Skeletal muscle cell (primary cell): ENCODE measurements at places on chromosomes 7 and 10.
A peak's percentile ranks its signal among the peaks of the same experiment; 100 is the strongest.

GRCh38 chr7:83806538-83806937, 157.6 kb upstream of the SEMA3E start:
- no peak for DNase-seq

GRCh38 chr7:123746931-123747488, 1.8 kb downstream of the WASL start:
- no peak for DNase-seq

DNA sequence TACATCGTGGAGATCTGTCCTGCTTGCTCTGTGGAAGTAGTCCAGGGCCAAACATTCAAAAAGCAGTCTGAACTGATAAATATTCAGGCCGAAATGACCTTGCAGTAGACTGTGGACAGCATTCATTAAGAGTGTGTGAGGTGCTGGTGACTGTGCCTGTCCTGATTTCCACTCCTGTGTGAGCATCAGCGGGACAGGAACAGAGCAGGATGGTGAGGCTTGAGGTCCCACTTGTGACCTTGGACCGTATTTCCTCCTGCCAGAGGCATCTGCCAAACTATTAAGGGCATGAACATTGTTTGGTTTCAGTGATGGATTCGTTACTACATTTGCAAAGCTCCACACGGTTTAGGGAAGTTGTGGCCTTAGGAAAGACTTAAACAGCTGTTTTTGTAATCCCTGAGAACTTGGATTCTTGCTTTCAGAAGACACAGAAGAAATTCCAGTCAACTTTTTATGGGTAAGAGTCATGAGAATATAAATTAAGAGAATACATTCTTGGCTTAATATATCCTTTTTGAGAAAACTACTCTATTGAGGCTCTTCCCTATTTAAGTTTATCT, 32.8 kb downstream of the CCNY start:
- DNase-seq, result no peak

DNA sequence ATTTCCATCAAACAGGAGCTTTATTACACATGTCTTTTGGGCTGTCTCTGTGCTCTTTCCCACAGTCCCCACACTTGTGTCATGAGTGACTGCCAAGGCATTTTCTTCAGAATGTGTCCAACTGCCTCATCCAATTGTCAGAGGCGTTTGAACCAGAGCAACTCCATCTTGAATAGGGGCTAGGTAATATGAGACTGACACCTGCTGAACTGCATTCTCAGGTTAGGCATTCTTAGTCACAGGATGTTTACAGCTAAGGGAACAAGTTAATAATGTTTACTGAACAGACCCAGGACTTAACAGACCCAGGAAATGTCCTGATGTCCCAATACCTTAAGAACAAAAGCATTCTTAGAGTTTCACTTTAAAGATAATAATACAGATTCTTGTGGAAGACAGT, 595.5 kb downstream of the REEP3 start:
- no peak for DNase-seq

- no peak for DNase-seq
These were observed 55.0 kb downstream of the TRIM24 start for GRCh38 chr7:138515001-138515528.

- DNase-seq, result peak; percentile 39
These were observed 116.1 kb downstream of the FANK1 start for GRCh38 chr10:126012485-126012884.

GRCh38 chr10:17024461-17024860, 105.2 kb downstream of the CUBN start:
- DNase-seq, result no peak

GRCh38 chr7:121558288-121558687, 162.2 kb upstream of the FAM3C start:
- DNase-seq, result no peak

GRCh38 chr7:20828947-20829346, 42.3 kb upstream of the SP8 start:
- DNase-seq, result no peak

DNA sequence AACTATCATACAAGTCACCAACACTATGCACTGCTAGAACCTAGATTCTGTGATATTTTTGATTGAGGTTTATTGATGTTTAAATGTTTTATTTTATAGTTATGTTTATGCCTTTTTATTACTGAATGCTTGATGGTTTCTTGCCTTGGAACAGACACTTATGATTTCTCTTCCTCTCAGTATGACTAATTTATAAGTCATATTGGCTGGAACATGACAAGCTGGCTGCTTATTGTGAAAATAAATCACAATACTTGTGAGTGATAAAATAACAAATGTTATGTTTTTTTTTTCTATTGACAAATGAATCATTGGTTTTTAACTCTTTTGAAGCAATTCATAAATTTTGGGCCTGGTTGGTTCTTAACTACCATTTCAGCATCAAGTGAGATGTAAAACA, 142.0 kb upstream of the MALRD1 start:
- DNase-seq, result no peak

GRCh38 chr10:110411047-110411410, 86.7 kb upstream of the DUSP5 start:
- DNase-seq, result no peak

DNA sequence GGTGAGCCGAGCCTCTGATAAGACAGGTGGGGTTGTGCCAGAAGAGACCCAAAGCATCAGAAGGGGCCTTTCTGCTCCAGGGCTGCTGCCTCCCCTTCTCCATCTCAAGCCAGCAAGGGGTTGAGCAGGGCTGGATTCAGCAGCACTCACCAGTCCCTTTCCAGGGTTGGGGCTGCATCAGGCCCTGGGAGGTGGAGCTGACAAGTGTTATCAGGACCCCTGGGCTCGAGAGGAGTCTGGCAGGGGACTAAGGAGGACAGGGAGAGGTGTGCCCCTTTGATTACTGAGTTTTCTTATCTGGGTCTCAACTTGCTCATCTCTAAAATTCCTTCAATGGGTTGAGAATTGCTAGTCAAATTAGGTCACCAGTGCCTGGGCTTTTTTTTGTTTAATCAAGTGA, 17.8 kb downstream of the ARHGAP22 start:
- DNase-seq, result no peak

GRCh38 chr7:101557421-101557820, 71.7 kb downstream of the MYL10 start:
- no peak for DNase-seq

GRCh38 chr10:79111846-79112614, 43.3 kb downstream of the ZMIZ1 start:
- DNase-seq, result no peak

DNA sequence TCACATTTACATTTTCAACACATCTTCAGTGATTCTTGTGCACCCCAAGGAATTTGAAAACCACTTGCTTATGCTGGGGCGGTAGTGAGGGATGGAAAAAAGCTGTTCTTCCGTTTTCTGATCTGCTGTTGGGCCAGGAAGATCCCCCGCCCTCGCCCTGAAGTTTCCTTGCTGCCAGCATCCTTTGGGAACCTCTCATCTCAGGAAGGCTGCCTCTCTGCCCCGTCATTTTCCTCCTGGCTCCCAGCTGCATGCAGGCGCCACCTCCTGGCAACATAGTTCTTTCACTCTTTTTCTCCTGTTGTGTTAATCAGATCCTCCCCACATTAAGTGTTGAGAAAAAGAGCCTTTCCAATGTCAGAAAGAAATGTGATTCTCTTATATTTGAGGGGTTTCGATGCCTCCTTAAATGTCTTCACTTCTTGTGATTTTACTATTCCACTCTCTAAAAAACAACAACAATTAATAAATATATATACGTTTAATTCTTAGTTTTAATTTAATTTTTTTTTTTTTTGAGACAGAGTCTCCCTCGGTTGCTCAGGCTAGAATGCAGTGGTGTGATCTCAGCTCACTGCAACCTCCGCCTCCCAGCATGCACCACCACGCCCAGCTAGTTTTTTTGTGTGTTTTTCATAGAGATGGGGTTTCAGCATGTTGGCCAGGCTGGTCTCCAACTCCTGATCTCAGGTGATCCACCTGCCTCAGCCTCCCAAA, 122.9 kb downstream of the RALA start:
- DNase-seq, result peak; percentile 47

- DNase-seq, result no peak
These were observed 11.9 kb downstream of the DUSP5 start for GRCh38 chr10:110509560-110509959.

DNA sequence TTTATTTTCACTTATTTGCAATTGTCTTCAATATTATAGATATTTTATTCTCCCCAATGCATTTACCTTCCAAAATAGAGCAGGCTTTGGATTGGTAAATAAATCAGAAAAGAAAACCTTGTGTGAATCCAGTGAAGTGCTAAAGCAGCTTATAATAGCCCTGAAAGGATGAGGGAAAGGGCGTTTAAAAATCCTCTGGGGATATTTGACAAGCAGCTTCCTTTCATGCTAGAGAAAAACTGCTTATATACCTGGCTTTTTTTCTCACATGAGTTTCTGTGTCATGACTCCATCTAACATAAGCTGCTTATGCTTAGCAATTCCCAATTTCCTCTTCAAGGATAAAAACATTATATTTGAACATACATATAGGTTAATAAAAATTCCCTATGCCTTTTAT, 221.6 kb upstream of the SEMA3E start:
- no peak for DNase-seq

DNA sequence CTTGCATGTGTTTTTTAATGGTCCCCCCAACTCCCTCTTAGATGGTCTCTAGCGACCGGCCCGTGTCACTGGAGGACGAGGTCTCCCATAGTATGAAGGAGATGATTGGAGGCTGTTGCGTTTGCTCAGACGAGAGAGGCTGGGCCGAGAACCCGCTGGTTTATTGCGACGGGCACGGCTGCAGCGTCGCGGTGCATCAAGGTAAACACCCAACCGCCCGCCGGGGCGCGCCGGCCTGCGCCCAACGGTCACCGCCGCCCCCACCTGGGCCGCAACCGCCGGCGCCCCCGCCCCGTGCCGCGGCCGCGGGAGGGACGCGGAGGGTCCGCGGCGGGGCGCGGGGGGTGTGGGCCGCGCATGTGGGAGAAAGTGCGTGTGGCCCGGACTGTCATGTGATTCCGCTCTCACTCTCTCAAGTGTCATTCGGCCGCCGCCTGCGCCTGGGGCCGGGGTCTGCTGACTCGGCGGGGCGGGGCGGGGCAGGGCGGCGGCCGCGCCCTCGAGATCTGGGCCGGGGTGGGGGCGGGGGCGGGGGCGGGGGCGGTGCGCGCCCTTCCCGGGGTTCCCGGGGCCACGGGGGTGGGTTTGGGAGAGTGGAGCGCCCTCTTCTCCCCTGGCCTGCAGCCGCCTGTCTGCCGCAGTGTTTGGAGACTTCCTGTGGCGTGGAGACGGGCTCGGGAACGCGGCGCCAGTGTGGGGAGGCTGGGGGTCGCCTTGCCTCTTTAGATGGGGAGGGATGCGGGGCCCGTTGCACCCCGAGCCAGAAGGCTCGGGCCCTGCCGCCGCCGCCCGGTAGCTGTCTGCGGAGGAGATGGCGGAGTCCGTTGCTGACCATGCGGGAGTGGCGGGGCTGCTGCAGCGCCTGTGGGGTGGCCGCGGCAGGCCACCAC, 817 bp downstream of the MLLT10 start:
- DNase-seq, result no peak
